Small intestine (tissue), 16 donors: ENCODE measurements at places on chromosomes 16 and 17.

GRCh38 chr17:9421525-9421924, 154.1 kb downstream of the STX8 start:
- DNase-seq, result no peak

DNA sequence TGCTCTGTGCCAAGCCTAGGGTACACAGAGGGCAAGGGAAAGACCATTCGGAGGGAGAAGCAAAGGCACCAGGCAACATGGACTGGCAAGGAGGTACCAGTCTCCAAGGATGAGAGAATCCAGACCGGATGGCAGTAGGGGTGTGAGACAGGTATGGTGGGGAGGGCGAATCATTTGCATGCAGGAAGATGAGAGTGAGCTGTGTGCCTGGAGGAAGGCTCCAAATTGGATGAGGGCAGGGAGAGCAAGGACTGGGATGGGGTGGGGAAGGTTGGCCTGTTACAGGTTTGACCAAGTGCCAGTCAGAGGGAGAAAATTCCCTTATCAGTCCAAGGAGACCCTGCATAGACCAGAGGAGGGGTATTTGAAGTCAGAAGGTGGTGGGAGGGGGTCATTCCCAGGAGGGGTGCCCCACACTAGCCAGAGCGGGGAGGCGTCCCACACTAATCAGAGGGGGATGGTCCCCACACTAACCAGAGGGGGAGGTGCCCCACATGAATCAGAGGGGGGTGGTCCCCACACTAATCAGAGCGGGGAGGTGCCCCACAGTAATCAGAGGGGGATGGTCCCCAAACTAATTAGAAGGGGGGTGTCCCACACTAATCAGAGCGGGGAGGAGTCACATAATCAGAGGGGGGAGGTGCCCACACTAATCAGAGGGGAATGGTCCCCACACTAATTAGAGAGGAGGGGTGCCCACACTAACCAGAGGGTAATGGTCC, 737 bp downstream of the CANT1 start:
- no peak for DNase-seq

DNA sequence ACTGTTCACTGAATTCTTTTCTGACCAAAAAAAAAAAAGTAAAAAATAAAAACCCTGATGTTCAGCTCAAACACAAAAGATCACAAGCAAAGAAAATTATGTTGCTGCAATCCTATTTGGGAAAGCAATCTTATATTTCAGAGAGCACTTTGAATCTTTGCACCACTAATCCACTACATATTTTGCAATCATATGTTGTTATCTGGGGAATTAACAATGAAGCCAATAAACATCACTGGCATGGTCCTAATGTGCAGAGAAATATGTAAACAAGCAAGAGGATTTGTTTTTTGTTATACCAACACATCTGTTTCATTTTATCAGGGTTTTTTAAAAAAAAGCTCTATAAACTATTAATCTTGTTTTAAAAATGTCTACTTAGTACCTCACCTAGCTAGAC, 84.1 kb downstream of the TOX3 start:
- no peak for DNase-seq

GRCh38 chr17:73340093-73340596, 28.3 kb upstream of the CDC42EP4 start:
- DNase-seq, result peak; percentile 65

- no peak for DNase-seq
These were observed 142.2 kb downstream of the AATF start for GRCh38 chr17:37090941-37091340.

GRCh38 chr17:74950207-74950606, 14.5 kb downstream of the OTOP3 start:
- peak; percentile 53 for DNase-seq

DNA sequence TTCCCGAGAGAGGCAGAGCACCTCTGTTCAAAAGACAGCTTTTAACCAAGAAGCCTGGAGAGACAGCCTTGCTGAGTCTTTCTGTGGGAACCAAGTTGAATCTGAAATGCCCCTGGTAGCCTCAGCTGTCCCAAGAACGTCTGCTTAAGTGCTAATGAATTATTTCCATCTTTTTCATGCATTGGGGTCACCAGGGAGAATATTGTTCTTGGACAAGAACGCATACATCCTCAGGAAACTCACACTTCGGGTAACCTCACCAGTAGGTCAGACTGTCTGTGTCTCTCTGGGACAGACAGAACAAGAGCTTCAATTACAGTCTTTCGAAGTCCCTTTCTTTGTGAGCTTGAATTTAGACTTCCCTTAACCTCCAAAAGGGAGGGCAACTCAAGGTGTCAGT, 134.6 kb upstream of the ADAMTS18 start:
- DNase-seq, result no peak

GRCh38 chr16:85448557-85449190, 164.4 kb upstream of the GSE1 start:
- DNase-seq, result peak; percentile 88

- no peak for DNase-seq
These were observed 610 bp downstream of the C16orf74 start for GRCh38 chr16:85750146-85750826.

DNA sequence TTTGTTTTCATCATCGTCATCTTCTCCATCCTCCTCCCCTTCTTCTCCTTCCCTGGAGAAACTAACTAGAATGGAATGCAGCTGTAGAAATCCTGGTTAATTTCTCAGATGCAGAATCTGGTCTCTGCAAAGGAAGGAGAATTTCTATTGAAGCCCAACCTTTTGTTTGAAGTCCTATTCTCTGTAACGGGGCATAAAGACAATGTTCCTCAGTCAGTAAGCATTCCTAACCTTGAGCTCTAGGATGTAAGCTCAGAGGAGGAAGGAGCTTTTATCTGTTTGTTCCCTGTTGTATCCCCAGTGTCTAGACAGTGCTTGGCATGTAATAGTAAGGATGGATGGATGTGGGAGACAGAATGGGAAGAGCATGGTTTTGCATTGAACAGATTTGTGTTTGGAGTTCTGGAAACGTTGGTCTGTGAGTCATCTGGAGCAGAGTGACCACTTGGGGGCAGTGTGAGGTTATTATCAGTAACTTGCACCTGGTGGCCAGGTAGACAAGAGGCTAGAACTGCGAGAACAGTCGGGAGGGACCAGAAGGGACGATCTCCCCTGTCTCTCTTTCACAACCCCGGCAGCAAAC, 363.7 kb downstream of the SNX29 start:
- DNase-seq, result peak; percentile 60

- DNase-seq, result no peak
These were observed 12.2 kb upstream of the ROGDI start for GRCh38 chr16:4814542-4815173.

DNA sequence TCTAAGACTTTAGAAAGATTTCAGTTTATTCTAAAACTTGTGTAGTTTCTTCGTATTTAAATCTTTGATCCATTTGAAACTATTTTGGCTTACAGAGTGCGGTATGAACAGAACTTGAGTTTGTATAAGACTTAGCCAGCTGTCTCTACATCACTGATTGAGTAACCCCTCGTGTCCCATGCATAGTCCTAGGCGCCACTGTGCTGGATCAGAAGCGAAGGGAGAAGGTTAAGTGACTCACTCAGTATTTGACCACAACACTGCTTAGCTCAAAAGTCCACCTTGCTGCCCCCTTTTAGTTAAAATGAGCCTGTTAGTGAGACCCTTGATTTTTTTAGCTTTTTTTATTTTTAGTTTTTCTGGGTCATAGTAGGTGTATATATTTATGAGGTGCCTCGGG, 28.4 kb downstream of the CD300LB start:
- no peak for DNase-seq

DNA sequence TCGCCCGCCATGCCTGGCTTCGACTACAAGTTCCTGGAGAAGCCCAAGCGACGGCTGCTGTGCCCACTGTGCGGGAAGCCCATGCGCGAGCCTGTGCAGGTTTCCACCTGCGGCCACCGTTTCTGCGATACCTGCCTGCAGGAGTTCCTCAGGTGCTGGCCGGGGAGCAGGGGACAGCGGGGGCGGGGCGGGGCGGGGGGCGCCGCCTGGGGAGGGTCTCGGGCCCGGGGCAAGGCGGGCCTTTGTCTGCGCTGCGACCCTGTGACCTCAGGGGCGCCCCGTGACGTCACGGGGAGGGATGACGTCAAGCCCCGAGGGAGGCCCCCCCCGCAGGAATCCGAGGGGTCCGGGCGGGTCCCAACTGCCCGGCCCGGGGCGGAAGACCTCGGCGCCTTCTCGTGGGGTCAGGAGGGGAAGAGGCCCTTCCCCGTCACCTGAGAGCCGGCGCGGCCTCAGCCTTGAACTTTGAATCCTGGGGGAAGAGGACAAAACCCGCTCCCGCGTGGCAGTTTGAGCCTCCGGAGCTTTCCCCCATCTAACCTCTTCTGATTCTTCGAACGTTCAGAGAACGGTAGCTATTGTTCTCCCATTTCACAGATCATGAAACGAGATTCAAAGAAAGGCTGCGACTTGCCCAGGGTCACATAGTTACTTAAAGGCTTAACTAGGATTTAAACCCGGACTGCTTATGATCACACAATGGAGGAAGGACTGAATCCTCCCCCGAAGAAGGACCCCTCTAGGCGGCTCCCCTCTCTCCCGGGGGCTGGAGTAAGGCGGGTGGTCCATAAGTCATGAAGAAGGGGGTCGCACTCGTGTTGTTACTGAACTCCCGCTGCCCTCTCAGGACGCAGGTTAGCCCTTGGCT, 527 bp downstream of the TRAF4 start:
- DNase-seq, result peak; percentile 91

GRCh38 chr16:24253192-24253591, 2.9 kb upstream of the CACNG3 start:
- DNase-seq, result peak; percentile 55
